Fibroblast of villous mesenchyme (primary cell): ENCODE measurements at places on chromosomes 2 and 18. TPM values are rescaled to one million over a fixed set of nuclear protein-coding genes. Genes with fewer than 3 reads are reported as not detected.

Gene RESP18
- total RNA-seq, result not detected in 2 replicates

Gene FAM136A
- total RNA-seq, result 29.3 and 32.8 TPM in 2 replicates

Gene COX7A2L
- 174 and 189 TPM in 2 replicates for total RNA-seq

Gene INHBB
- total RNA-seq, result under 0.01 TPM in 2 replicates

Gene UGT1A8
- under 0.01 TPM in 1 of 2 replicates, not detected in the other for total RNA-seq

Gene FOXD4L1
- total RNA-seq, result under 0.01 TPM in 1 of 2 replicates, not detected in the other

Gene EN1
- total RNA-seq, result under 0.01 TPM in 1 of 2 replicates, not detected in the other

Gene GALNT3
- 1.3 and 4.3 TPM in 2 replicates for total RNA-seq

Gene NBAS
- 81.8 and 109 TPM in 2 replicates for total RNA-seq

Gene UGT1A3
- not detected in 2 replicates for total RNA-seq

Gene NCL
- total RNA-seq, result 100 and 103 TPM in 2 replicates

Gene SLC4A5
- total RNA-seq, result under 0.01 and 0.32 TPM in 2 replicates

Gene USP37
- 18.0 and 21.2 TPM in 2 replicates for total RNA-seq

Gene UGT1A5
- total RNA-seq, result not detected in 2 replicates

Gene LONRF2
- total RNA-seq, result 0.32 and 1.3 TPM in 2 replicates

Gene ABCG5
- total RNA-seq, result not detected in 2 replicates

Gene MYOM1
- total RNA-seq, result 0.32 and 0.86 TPM in 2 replicates

Gene IMP4
- total RNA-seq, result 60.5 and 68.0 TPM in 2 replicates

Gene CPLX4
- under 0.01 TPM in 1 of 2 replicates, not detected in the other for total RNA-seq

Gene ZBTB7C
- not detected in 2 replicates for total RNA-seq

Gene LIMS3
- total RNA-seq, result 5.8 and 14.2 TPM in 2 replicates

Gene ANTXR1
- 188 and 206 TPM in 2 replicates for total RNA-seq

Gene HOXD8
- total RNA-seq, result 11.9 and 15.5 TPM in 2 replicates

Gene MRO
- total RNA-seq, result under 0.01 TPM in 1 of 2 replicates, not detected in the other

Gene RAB10
- total RNA-seq, result 103 and 128 TPM in 2 replicates

Gene OST4
- 239 and 282 TPM in 2 replicates for total RNA-seq

Gene MAP3K19
- total RNA-seq, result not detected in 2 replicates

Gene ABCB6
- total RNA-seq, result 17.7 and 31.1 TPM in 2 replicates
